ENCODE measurements at places on chromosomes 4 and X.

GRCh38 chr4:150007512-150007911, 70.7 kb upstream of the DCLK2 start:
- peak; percentile 39 for DNase-seq

GRCh38 chr4:112704991-112705845, 68.3 kb downstream of the LARP7 start:
- DNase-seq = peak; percentile 69

GRCh38 chr4:37051111-37051510, 193.4 kb upstream of the NWD2 start:
- no peak for DNase-seq

- DNase-seq = peak; percentile 6
Measured at GRCh38 chr4:121192480-121192879, 28.4 kb upstream of the TNIP3 start.

DNA sequence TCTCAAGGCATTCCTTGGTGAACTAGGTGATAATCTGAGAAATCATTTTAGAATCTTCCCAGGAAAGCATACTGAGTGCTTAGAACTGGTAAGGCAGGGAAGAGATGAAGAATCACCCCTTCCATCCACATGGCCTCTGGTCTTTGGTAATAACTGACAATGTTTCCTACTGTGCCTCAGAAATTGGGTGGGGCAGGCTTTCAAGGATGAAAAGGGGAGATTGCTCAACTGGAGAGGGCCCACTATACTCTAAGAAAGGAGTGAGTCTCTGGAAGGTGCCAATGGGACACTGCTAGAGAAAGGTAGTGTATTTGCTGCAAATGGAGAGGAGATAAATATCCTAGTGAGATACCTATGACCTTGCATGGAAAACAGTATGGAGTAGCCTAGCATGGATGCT, 135.0 kb upstream of the SCML1 start:
- DNase-seq = no peak

- DNase-seq = no peak
Measured at GRCh38 chr4:998096-998691, 5.0 kb upstream of the SLC26A1 start.

GRCh38 chrX:137194164-137194563, 160.4 kb upstream of the GPR101 start:
- DNase-seq = no peak

- DNase-seq = peak; percentile 37
Measured at GRCh38 chrX:10726647-10727046, 106.3 kb upstream of the MID1 start.

DNA sequence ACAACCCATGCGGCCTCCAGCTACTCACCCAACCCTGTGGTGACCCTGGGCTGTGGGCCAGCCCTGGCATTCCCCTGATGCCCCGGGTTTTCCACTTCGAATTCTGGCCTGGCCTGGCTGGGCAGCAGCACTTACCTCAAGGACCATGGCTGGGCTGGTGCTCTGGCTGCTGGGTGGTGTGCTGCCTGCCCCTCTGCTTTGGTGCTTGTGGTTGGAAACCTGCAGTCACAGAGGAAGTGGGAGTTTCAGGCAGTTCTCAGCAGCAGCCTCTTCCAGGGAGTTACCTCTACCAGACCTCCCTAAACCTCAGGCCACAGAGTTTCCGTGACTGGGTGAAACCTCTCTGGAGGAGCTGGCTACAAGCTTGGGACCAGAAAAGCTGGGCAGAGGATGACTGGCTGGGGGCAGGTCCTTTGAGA, at the start of gene CXCR3:
TSS of gene CXCR3 (minus strand) at position 209 of the 419 bp plus-strand sequence. CDS start at position 147, 62 bp downstream.
- DNase-seq = peak; percentile 46

GRCh38 chr4:2721586-2721985, 34.5 kb downstream of the TNIP2 start:
- DNase-seq = no peak

GRCh38 chr4:14783011-14783877, 219.0 kb upstream of the CPEB2 start:
- DNase-seq = peak; percentile 72

DNA sequence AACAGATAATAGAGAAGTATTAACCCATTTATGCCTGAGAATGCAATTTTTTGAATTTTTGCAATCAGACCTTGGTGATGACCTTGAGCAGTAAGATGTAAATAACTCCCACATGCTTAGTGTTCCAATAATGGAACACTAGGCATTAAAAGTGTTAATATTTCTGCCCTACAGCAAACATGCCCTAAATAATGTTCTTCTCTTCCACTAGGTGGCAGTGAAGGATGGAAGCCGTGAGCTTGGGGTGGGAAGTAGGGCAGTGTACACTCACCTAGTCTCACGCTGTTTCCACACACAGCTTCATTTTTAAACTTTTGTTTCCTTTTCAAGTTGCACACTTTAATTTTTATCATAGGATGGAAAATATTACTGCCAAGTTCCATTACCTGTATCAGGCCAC, 613.1 kb upstream of the HS3ST1 start:
- DNase-seq = no peak

DNA sequence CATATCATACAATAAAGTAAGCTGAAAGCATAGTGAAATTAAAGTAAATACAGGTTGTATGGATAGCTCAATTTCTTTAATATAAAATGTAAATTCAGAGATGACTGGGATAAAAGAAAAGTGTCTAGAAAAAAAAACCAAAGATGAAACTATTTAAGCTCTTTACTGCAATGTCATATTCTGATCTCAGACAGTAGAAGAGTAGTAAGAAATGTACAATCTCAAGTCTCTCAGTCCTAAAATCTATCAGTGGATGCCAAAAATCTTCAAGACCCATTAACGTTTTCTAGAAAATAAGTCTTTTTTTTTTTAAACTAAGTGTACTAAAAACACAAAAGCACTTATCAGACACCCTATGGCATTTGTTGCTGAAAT, 13.8 kb downstream of the MGARP start:
- DNase-seq = no peak

- no peak for DNase-seq
Measured at GRCh38 chr4:70706516-70706915, 15.2 kb upstream of the RUFY3 start.

DNA sequence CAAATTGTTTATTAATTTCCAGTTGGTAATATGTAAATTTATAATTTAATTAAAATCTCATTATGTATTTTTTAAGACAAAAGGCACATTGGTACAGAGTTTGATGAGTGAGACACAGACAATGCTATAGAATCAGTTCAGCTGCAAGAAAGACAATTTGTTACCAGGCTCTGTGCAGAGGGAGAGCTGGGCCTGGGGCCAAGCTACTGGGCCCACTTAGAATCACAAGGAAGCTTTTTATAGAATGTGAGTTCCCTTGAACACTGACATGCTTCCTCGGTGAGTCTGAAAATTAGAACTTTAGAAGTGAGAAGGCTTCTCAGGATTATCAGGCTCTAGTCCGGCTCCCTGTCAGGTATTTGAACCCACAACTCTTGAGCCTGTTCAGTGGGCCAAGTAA, 129.0 kb downstream of the AFF2 start:
- DNase-seq = no peak

- no peak for DNase-seq
Measured at GRCh38 chr4:14257903-14258302, 630.4 kb upstream of the BOD1L1 start.

GRCh38 chr4:32884198-32884597, 2164.0 kb downstream of the PCDH7 start:
- DNase-seq = peak; percentile 75

- no peak for DNase-seq
Measured at GRCh38 chr4:3447431-3448395, 5.9 kb downstream of the HGFAC start.

DNA sequence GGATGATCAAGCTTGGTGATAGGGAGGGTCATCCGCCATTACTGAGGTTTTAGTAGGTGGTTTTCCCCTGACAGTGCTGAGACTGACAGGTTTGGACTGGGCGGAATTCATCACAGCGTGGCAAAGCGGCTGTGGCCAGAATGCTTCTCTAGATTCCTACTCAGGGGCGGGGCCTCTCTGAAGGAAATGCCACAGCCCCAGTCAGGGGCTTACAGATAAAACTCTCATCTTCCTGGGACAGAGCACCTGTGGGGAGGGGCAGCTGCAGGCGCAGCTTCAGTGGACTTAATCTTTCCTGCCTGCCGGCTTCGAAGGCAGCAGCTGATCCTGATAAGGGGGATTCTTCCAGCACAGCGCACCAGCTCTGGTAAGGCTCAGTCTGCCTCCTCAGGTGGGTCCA, 316.7 kb downstream of the RPA4 start:
- no peak for DNase-seq

Data from NCI-H226 (cell line).